Activated CD8-positive, alpha-beta T cell treated with anti-CD3 and anti-CD28 coated beads, Interleukin-2, amount 10 ng/mL, durations not matched to agents 7 days and 5 days (primary cell): ENCODE measurements at places on chromosomes 12 and 14.

DNA sequence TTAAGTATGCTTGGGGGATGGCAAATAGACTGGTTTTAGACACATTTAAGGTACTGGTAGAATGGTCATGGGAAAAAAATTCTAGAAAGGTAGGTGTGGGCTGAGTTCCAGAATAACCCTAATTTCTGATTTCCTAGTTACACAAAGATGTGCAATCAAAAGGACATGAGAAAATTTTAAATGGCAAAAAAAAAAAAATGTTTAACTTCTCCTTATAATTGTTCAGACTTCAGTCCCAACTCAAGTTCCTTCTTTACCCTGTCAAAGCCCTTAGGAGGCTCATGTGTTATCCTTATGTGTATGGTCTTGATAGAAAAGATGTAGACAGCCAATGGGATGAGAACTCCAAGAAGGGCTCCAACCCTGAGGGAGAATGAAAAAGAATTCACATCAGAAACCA, 153.3 kb upstream of the PLEKHG7 start:
- no peak for DNase-seq

GRCh38 chr14:66072190-66073084, 413.7 kb upstream of the CCDC196 start:
- DNase-seq: no peak

- no peak for DNase-seq
These were observed 136.8 kb downstream of the TBX5 start for GRCh38 chr12:114269153-114269552.

GRCh38 chr14:52951681-52952554, 1.1 kb upstream of the FERMT2 start:
- DNase-seq: no peak

DNA sequence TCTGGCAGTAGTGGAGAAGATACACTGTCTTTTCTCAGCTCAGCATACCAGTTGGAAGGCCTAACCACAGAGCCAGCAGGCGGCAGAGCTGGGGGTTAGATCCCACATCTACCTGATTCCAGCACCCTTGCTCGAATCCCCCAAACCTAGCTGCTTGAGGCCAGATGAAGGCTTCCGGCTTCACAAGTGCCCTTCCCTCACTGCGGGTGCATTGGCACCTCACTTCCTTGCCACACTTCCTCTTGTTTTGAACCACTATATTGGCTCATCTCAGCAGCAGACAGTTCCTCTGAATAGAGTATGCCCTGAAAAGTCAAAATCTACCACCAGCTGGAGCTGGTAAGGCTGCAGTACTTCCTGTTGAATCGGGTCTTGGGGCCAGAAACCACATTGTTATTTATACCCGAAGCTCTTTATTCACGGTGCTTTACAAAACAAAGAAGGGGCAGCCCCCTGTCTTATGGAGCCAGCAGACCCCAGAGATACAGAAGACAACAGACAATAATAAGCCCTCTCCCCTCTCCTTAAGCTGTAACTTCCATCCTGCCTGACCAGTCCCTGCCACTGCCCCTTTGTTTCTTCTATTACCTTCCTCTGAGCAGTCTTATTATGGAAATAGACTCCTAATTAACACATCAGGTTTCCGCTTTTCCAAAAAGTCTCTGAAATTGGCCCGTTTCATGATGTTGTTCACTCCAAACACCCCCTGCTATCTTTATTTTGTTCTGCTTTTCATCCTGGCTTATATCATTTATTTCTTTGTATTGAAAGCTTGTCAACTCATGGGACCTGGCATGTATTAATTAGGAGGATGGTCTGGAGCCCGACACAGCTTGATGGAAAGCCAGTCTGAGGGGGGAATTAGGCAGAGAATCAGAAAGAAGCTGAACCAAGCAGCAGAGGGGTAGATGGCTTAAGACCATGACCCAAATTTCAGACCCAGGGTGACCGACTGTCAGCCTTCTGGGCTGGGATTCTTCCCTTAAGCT, 233.5 kb downstream of the EFCAB11 start:
- DNase-seq: peak; percentile 88
